Stimulated activated naive CD4-positive, alpha-beta T cell treated with Interleukin-2 at 50 U/mL for 16 hours (primary cell): ENCODE measurements at places on chromosomes 5 and 9.

DNA sequence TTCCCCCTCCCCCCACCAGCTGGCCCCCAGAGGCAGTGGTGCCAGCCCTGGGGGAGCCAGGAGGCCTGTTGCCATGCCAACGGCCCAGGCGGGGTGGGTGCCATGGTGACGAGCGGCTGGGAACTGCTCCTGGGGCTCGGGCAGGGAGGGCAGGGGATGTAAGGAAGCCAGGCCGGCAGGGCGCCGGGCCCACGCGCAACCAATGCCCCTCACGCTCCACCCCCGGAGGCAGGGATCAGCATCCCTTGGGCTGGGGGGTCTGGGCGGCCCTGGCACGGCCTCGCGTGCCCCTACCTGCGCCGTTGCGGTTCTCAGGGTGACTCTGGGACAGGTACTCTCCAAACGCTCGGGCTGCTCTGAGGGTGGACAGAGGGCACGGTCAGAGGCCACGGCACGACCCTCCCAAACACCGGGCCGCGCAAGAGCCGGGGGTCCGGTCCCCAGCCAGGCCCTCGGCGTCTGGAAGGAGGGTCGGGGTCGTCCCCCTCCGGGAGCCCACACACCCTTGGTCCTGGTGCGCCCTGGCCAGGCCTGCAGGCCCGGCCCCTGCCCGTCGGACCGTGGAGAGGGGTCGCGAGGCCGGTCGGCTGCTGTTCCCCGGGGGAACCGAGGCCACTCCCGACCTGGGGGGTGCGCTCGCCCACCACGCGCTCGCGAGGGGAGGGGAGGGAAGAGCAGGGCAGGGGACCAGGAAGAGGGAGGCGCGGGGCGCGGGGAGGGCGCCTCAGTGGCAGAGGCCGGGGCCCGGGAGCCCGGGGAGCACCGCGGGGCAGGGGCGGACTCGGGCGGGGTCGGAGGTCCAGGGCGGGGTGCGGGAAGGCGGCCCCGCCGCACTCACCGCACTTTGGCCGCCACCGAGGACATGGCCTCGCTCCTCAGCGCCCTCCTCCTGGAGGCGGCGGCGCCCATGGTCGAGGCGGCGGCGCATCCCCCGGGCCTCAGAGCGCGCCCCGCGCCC, 661 bp downstream of the NSMF start:
- no peak for DNase-seq

DNA sequence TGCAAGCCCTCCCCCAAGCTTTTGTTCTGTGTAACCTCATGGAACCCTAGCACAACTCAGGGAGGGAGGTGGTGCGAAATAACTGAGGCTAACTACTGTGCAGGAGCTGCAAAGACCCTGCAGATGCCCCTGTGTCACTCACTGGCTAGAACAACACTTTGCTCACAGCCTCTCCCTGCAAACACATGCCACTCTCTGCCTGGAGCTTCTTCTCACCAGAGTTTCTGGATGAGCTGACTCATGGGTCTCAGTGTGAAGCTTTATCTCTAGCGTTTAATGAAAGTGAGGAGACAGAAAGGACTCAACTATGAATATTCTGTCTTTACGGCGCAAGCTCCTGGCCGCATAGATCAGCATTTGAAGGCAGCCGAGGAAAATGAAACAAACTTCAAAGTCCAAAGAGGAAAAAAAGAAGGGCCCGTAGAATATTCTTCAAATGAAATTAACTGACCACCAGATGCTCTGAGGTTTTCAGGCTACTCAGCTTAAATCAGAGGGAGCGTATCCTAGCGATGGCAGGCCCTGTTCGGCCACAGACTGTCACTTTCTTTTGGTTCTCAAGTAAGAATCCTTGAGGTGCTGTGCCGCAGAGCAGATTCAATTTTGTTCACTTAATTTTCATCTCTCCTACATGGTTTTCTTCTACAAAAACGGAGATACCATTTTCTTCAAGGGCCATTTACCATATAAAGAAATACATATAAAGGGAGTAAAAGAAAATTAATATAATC, 77.7 kb upstream of the TAS2R1 start:
- no peak for DNase-seq

GRCh38 chr9:90795871-90796317, 5.7 kb upstream of the SYK start:
- no peak for DNase-seq

- DNase-seq = no peak
These were observed 143.4 kb downstream of the MTRR start for GRCh38 chr5:8012131-8012977.
